Stomach (tissue), 19 donors: ENCODE measurements at places on chromosomes 6 and 20.

- no peak for DNase-seq
Measured at GRCh38 chr20:33944914-33945313, 48.8 kb upstream of the RALY start.

- no peak for DNase-seq
Measured at GRCh38 chr6:134491477-134491876, 173.6 kb upstream of the SGK1 start.

GRCh38 chr6:85421972-85422371 lies 27.9 kb upstream of the NT5E start:
- no peak for DNase-seq

DNA sequence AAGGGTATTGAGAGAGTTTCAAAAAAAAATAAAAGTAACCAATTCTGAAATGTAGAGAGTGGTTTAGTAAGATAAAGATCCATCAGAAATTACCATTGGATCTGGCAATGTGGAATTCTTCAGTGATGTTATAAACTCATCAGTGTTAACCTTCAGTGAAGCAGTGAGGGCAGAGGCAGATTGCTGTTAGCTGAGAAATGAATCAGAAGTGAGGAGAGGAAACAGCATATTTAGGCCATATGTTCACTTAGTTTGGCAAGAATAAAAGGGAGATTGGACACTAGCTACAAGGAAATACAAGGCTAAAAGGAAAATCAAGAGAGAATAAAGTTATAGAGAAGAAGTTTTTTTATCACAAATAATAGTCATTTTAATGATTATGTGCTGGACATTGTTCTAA lies 9.6 kb downstream of the KCNQ5 start:
- DNase-seq = no peak

DNA sequence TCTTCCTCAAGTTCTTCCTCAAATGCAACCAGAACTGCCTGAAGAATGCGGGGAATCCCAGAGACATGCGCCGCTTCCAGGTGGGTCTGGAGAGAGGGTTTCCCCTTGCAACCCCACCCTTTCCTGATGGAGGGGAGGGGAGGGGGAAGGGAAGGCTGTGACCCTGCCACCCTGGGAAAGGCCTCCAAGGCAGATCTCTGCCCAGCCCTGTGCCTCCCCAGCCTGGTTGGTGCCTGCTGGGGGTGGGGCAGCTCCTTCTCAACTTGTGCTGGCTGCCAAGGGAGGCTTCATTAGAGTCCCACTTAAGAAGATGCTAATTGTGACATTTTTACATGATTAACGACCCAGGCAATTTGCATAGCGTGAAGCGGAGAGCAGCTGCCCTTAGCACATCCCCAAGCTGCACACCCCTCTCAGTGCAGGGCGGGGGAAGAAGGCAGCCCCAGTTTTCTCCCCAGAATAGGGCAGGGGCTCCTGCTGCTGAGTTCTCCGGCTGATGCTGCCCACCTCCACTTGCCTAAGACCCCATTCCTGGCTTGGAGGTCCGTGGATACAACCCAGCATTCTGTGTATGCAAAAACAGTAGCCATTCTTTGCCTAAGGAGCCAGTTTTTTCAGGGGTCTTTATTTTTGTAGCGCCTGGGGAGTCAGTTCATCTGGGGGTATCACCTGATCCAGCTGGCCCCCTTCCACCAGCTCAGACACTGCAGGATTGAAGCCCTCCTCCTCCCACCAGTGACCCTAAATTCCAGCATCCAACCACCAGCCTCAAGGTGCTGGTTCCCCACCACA lies 51.7 kb downstream of the CPXM1 start:
- no peak for DNase-seq

DNA sequence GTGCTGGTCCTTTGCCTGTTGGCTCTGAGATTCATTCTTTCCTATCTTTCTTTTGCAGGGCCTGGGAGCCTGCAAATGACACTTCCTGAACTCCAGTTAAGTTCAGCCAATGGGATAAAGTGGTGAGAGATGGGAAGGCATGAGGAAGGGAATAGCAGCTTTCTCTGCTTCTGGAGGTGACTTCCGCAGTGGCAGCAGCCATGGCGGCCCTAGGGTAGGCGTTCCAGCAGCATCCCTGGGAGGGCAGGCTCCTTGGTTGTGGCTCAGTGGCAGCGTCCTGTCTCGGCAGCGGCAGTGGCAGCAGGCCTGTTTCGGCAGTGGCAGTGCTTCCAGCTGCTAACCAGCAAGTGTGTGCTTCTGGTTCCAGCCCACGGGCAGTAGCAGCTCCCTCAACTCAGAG lies 7.3 kb upstream of the MDFI start:
- DNase-seq = no peak

- no peak for DNase-seq
Measured at GRCh38 chr6:52675372-52675771, 4.5 kb downstream of the TMEM14A start.

GRCh38 chr6:45920819-45921511 lies 94.7 kb downstream of the CLIC5 start:
- DNase-seq = no peak

GRCh38 chr20:2509794-2510193 lies 1.1 kb upstream of the ZNF343 start:
- no peak for DNase-seq

GRCh38 chr20:45419188-45420091 lies 3.5 kb downstream of the PIGT start:
- peak; percentile 83 for DNase-seq

GRCh38 chr20:24955045-24955444 lies 6.0 kb downstream of the CST7 start:
- DNase-seq = no peak

DNA sequence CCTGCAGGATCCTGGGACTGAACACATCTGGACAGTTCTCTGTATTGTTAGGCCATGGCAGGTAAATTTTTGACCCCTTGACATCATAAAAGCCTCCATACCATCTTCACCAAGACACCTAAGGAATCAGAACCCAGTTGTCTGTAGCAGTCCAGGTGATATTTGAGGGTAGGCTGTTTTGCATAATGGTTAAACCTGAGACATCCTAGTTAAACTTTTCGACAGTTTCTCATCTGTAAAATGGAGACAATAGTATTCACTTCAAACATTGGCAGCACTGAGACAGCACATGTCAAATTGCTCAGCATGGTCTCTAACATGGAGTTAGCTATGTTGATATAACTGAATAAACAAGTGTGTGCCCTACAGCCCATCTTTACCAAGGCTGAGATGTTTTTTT lies 24.8 kb downstream of the C6orf62 start:
- DNase-seq = no peak

GRCh38 chr6:56659721-56660380 lies 17.2 kb upstream of the DST start:
- no peak for DNase-seq

- no peak for DNase-seq
Measured at GRCh38 chr6:88920088-88920487, 43.3 kb downstream of the RNGTT start.

GRCh38 chr6:35905841-35906498 lies 14.9 kb downstream of the SRPK1 start:
- DNase-seq = no peak

DNA sequence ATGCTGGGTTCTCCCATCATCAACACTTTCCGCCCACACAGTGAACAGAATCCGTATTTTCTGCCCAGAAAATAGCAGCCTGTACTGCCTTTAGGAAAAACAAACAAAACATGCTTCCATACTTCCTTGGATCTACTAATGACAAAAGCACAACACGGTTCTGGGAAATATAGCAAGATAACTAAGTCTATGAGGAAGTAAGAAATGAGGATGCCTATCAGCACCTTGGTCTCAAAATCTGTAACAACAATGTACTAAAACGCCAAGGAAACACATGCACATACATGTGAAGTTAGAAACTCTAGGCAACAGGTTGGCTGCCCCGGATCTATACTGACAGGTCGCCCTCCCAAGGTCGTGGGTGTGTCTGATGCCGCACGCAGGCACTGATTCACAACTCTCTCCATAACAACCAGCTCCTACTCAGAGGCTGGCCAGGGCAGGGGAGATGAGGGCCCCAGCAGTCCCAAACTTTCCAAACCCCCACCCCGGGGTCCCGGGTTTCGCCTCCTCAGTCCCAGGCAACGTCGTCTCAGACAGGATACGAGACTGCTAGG lies 710 bp downstream of the BTBD9 start:
- peak; percentile 85 for DNase-seq

DNA sequence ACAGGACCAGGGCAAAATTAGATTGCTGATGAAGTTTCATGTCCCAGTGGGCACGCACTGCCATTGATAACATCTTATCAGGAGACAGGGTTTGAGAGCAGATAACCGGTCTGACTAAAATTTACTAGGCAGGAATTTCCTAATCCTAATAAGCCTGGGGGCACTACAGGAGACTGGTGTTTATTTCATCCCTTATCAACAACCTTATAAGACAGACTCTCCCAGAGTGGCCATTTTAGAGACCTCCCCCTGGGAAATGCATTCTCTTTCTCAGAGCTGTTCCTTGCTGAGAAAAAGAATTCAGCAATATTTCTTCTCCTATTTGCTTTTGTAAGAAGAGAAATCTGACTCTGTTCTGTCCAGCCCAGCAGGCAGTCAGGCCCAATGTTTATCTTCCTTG lies 423.4 kb upstream of the IMPG1 start:
- DNase-seq = no peak

GRCh38 chr20:19715986-19716385 lies 42.1 kb upstream of the RIN2 start:
- DNase-seq = no peak

DNA sequence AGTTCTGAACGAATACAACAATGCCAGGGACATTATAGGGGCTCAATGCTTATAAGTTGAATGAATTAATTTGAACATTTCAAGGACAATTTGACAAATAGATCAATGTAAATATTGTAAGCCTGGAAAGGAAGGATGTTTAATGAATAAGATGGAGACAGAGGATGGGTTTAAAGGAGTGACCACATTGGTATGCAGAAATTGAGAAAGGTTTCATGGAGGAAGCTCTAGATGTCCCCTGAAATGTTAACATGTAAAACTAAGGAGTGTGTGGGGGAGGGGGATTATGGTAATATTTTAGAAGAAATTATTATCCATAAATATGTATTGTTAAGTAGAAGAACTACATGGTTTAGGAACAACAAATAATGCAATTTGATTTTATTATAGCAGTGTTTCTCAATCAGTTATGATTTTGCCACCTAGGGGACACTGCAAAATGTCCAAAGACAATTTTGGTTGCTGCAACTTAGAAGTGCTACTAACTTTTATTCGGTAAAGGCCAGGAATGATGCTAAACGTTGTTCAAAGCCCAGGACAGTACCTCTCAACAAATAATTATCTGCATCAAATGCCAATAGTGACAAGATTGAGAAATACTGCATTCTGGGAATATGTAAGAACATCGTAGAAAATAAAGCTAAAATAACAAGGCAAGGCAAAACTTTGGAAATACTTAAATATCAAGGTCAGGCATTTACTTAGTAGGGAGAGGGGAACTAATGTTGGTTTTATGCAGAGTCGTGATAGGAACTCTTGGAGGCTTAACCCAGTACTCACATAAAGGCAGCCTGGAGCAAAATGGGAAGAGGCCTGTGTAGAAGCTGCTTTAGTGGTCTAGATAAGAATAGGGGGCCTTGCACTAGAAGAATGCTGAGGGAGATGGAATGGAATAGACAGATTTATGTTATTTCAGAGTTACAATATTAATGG lies 686.9 kb upstream of the CITED2 start:
- no peak for DNase-seq

- no peak for DNase-seq
Measured at GRCh38 chr6:132763269-132763668, 5.6 kb upstream of the VNN2 start.

- DNase-seq = no peak
Measured at GRCh38 chr6:29999416-29999815, 57.1 kb downstream of the HLA-A start.

GRCh38 chr20:6925744-6926278 lies 158.3 kb downstream of the BMP2 start:
- no peak for DNase-seq

GRCh38 chr6:167719920-167720319 lies 106.8 kb upstream of the AFDN start:
- DNase-seq = no peak

GRCh38 chr6:157271911-157272310 lies 51.4 kb downstream of the TMEM242 start:
- DNase-seq = no peak

DNA sequence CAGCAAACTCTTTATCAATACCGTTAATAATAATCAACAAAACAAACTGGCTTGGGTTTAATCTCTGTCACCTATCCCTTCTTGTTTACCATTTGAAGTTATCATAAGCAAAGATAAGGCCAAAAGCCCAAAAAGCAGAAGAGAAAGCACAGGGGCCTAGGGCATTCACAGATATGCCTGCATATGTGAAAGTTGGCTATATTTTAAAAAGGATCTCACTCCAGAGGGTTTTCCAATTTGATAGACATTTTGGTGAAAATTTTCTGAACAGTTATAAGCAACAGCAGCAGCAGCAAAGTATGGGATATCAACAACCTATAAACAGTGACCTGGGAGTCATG lies 101.1 kb downstream of the ATXN1 start:
- no peak for DNase-seq

DNA sequence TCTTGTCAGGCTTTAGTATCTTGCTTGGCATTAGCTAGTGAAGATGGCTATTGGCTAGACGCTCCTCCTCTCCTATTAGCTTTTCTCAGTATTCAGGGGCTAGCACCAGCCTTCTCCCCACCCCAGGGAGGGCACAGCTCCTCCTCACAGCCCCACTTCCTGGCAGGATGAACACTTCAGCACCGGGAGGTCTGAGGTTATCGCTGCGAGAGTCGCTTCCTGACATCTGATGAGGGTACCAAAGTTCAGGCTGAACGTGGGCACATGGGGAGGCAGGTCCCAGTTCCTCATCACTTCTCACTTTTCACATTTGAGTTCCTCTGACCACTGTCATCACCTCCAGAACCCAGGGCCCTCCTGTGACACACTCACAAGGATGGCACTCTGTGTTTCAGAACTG lies 66.6 kb downstream of the LAMA4 start:
- DNase-seq = no peak

DNA sequence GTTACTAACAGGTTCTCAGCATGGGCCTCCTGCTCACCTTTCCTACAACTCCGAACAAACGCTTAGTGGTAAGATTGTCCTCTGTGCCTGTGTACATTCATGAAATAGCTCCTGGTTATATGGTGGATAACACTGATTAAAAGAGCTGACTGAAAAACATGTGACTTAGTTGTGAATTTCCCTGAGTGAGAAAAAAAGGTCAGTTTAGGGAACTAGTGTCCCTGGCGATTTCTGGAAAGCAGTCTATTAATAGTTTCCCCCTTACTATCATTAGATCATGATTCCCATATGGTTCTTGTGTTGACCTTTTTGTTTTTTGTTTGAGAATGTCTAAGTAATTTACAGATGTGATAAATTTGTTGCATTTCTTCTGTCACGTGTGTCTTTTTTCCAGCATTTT lies 15.6 kb downstream of the SNRPC start:
- DNase-seq = no peak

- DNase-seq = peak; percentile 37
Measured at GRCh38 chr6:71496018-71496721, 207.6 kb downstream of the OGFRL1 start.

GRCh38 chr6:170317718-170318117 lies 11.2 kb downstream of the FAM120B start:
- DNase-seq = no peak

DNA sequence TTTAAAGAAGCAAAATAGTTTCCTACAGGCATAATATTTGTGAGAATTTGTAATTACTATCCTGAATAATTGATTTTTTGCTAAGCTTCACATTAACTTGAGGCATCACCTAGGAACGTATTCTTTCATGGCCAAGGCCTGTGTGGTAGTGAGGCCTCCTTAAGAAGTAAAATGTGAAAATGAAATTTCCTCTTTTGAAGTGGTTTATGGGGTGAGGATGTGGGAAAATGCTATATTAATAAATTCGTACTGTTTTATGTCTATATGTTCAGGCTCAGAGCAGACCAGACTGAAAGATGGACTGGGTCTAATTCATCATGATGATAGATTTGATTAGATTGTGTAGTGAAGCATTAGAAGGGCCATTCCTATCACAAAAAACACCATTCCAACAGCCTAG lies 33.1 kb downstream of the MYLIP start:
- no peak for DNase-seq
